CD4-positive, alpha-beta T cell treated with Interleukin-6 at 100 ng/mL for 8 hours (primary cell): ENCODE measurements at places on chromosomes 6 and 20.

DNA sequence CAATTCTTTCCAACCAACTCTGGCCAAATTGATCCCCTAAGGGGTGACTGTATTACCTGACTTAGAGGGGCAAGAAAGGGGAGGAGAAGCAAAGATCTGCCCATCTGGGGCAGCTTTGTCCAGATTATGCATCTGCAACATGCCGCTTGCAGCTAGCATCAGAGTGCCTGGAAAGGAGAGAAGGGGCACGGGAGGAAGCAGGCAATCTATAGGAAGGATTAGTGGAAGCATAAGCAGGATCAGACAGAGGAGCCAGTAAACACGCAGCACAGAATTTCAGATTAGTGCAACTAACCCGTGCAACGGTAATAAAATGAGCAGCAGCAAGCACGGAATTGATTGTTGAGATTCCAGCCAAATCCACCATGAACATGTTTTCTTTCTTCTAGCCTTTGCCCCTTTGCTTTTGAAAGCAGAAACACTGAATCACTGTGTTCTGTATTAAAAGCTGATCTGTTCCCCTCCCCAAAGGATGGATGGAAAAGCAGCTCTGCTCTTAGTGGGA is 643.6 kb upstream of the CHD6 start:
- DNase-seq = no peak

- DNase-seq = no peak
Measured at GRCh38 chr6:90285042-90285481, 11.6 kb downstream of the BACH2 start.

DNA sequence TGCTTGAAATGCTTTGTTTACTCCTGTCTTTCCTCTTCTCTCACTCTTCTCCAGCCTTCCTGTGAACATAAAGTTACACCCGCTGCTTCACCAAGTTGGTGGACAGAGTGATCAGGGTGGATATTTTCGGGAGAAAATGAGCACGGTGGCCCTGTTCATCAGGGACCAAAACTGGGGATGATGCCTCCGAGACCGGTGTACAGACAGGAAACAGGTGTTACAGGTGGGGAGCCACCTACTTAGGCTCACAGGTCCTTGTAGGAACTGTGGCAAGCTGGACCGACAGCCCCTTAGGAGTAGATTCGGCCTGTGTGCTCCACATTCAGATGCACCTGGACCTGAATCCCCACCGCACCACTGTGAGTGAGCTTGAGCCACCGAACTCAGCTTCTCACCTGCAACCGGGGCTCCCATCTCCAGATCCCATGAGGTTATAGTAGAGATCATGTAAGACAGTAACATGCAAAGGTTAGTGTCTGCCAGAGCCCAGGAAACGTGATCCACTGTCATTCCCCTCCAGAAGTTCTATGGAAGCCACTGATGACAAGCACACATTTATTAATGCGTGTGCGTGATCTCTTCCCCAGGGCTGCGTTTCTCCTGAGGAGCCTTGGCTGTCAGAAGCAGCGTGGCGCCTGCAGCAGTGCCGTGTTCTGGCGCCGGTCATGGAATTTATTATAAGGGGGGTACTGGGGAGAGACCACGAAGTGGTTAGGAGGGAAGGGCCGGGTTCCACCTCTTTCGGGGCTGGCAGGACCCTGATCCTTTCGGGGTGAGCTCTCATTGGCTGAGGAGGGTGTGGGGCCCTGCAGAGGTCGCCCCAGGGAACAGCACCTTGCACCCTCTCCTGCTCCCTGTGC is 94.2 kb downstream of the ERMARD start:
- no peak for DNase-seq

- no peak for DNase-seq
Measured at GRCh38 chr20:61067221-61067620, 184.8 kb upstream of the CDH4 start.

GRCh38 chr6:49675816-49676215 is 37.5 kb downstream of the CRISP2 start:
- no peak for DNase-seq

- no peak for DNase-seq
Measured at GRCh38 chr6:42047790-42048405, 2.4 kb upstream of the TAF8 start.

DNA sequence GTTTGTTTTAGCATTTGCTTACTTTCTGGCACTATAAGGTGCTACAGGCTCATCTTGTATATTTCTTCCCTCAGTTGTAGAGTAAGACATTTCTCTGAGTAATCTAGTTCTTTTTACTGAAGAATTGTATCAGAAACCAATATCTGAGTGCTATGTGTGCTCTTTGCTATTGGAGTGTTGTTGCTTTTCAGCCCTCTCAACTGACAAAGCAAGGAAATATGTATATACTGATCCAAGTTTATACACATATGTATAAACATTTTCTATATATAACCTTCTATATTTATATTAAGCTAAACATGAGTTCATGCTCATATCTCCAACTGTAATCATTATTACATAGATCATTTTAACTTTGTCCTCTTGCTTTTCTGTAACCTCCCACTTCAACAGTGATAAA is 405.7 kb downstream of the RFPL4B start:
- no peak for DNase-seq

DNA sequence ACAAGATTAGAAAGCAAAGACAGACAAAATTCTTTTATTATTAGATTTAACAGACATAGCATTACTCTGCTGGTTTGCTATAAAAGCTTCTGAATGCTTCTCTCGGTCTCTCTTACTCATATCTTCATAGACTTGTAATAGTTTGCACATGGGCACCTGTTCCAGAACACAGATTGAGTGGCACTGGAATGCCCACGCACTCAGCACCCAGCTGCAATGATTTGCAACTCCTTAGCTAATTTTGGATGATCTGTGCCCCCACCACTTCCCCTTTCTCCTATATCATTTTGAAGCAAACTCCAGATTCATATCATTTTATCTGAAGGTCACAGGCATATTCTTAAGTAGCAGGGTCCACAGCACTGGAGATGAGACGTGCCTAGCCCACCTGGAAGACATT is 148.8 kb downstream of the CFAP61 start:
- DNase-seq = no peak

- DNase-seq = peak; percentile 40
Measured at GRCh38 chr20:33624399-33624798, 37.7 kb upstream of the C20orf144 start.

DNA sequence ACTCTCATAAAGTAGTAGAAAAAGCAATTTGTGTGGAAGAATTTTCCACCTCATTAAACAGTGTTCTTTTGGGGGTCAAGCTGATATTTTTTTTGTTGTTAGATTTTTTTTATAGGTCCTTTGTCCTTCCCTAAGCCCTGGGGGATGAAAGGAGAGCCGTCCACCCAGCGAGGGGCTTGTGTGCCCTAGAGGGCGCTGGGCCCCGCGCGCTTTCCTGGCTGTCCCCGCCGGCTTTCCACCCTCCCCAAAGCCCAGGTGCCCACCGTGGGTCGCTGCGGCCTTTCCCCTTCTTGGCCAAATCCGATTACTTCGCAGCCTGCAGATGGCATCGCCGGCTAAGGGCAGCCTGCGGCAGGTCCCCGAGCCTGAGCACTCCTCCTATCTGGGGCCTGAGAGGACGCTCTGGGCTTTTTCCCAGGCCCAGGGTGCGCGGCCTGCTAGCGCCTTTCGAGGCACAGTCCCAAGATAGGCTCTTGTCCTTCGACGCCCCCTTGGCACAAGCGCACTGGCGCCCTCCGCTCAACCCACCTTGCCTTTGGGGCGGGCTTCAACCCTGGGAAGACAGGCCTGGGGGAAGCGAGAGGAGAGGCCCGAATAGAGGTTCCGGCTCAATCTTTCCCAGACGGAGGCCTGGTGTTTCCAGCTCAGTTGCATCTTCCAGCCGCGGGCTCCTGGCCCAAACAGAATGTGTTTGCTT is 33.6 kb downstream of the TFAP2A start:
- no peak for DNase-seq

DNA sequence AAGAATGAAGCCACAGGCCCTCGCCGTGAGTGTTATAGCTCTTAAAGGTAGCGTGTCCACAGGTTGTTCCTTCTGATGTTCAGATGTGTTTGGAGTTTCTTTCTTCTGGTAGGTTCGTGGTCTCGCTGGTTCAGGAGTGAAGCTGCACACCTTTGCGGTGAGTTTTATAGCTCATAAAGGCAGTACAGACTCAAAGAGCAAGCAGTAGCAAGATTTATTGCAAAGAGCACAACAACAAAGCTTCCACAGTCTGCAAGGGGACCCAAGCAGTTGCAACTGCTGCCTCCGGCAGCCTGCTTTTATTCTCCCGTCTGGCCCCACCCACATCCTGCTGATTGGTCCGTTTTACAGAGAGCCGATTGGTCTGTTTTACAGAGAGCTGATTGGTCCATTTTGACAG is 5.2 kb downstream of the HIVEP1 start:
- DNase-seq = peak; percentile 11

- DNase-seq = no peak
Measured at GRCh38 chr6:134310817-134311216, 7.1 kb downstream of the SGK1 start.

DNA sequence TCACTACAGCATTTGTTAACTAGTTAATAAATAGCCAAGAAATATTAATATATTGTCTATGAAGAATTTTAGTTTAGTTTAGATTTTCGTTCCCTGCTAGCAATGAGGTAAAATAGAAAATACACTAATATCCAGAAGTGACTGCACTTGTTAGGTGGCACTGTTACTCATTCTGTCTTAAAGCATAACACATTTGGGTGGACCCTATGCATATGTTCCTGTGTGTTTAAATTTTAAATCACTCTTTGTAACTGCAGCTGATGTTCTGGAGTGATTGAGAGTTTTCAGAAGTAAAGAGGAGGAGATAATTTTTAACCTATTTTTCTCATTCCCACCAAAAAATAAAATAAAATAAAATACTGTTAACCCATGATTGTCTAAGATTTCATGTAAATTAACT is 73.9 kb upstream of the SOX4 start:
- no peak for DNase-seq

DNA sequence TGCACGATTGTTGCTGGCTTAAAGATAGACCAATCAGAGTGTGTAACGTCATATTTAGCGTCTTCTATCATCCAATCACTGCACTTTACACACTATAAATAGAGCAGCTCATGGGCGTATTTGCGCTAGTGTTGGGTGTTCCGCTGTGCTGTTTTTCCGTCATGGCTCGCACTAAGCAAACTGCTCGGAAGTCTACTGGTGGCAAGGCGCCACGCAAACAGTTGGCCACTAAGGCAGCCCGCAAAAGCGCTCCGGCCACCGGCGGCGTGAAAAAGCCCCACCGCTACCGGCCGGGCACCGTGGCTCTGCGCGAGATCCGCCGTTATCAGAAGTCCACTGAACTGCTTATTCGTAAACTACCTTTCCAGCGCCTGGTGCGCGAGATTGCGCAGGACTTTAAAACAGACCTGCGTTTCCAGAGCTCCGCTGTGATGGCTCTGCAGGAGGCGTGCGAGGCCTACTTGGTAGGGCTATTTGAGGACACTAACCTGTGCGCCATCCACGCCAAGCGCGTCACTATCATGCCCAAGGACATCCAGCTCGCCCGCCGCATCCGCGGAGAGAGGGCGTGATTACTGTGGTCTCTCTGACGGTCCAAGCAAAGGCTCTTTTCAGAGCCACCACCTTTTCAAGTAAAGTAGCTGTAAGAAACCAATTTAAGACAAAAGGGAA is 57.9 kb downstream of the TRIM38 start:
- peak; percentile 88 for DNase-seq

DNA sequence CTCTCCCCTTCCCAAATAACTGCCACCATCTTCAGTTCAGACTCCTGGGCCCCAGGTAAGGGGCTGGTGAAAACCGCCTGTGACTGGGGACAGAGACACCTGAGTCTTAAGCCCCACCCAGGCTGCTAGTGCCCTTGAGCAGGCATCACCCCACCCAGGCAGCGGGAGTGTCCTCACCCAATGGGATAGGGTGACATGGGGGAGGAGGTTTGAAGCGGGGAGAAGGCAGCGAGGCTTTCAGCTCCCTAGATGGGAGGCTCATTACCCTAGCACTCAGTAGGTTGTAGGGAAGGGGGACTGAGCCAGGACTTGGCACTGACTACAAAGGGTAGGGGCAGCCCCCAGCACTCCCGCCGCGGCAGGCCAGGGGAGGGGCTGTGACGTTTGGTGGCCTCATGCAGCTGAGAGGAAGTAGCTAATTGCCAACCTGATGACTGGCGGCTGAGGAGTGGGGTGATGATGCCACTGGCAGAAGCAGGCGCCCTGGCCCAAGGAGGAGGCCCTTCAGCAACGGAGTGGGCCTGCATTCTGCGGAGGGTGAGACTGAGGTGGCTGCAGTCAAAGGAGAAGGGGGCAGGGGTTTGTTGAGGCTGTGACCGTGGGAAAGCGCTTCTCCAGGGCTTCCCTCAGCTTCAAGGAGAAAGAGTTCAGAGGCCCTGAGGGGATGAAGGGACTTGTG is 126.9 kb downstream of the MRPL14 start:
- DNase-seq = no peak

GRCh38 chr20:47365023-47365764 is 8.7 kb upstream of the ZMYND8 start:
- DNase-seq = no peak

DNA sequence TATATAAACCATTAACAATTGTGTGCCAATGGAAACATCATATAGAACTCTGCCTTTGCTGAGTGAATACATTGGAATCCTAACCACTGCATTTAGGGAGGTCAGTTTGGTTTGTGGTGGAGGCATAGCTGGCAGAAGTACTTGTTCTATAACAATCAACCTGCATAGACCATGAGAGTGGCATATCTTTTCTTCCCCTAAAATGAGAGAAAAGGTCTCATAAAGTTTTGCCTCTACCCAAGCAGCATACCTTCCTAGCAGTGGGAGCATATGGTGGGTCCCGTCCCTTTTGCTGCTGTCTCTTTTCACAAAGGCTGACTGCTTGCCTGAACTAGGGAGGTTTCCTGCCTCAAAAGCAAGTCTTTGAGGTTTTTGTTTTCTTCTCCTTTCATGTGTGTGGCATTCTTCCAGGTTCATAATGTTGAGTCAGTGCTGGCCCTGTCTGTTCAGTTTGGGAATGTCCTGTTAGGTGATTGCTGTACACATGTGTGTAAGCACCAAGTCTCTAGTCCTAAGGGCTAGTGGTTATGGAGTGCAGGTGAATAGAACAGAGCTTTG is 61.2 kb upstream of the SUPT3H start:
- DNase-seq = no peak

DNA sequence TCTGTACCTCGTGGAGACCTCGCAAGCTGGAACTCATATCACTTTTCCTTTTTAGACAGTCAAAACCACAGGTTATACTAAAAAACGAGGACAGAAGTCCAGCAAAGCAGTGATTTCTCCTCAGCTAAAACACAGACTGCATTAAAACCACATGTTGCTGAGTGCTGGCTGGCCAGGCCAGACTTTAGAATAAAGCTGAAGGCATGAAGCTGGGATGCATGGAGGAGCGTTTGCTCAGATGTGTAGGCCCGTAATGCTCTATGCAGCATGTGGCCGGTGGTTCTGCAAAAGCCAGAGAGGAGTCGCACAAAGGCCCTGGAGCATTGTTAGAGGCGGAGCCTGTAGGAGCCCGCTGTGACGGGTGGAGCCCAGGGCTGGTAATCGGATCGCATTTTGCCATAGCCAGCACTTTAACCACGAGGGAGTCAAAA is 83.6 kb downstream of the SMOC2 start:
- DNase-seq = no peak
